H9 (cell line): ENCODE measurements at places on chromosomes 2 and 18. TPM values are rescaled to one million over a fixed set of nuclear protein-coding genes. Genes with fewer than 3 reads are reported as not detected.

DNA sequence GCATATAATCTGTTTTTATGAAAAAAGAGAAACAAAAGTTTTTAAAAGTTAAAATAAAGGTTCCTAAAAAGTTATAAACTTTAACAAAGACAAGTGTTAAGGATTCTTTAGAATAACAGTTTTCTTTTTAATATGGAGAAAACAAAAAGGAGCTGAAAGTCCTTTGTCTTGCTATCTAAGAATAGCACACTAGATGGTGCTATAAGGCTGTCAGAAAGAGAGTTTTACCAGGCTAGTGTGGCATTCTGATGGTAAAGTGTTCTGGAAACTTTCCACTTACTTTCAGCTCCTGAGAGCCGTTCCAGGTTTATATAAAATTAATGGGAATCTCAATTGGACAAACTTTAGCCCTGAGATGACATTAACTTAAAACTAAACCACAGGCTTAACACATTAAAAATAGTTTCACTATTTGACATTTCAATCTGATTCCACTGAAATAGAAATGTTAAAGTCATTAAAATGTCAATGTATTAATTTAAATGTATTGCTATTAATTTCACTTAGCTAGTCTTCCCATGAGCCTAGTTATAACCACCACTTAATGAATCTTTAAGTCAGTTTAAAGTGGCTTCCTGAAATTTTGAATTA, 3.7 kb downstream of the FBXO48 start:
- no peak overlapping the region for H3K4me3 ChIP-seq
- no peaks in the 10 kb centered on the region for H3K4me1 ChIP-seq

VIT gene
- 0.15 TPM in 1 of 2 replicates, not detected in the other for total RNA-seq

- peaks cover 1% of the 10 kb centered on the region; the same call in 1 of the 2 replicates for H3K36me3 ChIP-seq
- DNase-seq, result peak; percentile 49
- H3K4me3 ChIP-seq, result no peak overlapping the region
- no peaks in the 10 kb centered on the region for H3K27me3 ChIP-seq
- H3K27ac ChIP-seq, result no peak overlapping the region
Measured at GRCh38 chr2:120177001-120177621, 46.1 kb downstream of the TMEM185B start.

DNA sequence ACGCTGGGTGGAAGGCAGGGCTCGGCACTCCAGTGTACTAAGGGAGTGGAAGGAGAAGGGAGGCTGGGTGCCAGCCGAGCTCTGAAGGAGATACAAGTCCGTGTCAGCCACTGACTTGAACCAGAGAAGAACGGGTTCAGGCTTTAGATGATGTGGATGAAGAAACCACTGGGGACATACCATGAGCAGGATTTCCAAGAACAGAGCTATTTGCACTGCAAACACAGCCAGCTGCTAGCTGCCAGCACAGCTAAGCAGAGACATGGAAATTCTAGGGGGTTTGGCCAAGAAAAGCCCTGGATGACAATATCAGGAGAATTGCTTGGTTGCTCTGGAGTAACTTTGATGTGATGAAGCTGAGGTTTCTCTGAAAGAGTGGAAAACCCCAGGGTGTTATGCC, 5.2 kb downstream of the CD207 start:
- H3K4me3 ChIP-seq, result no peak overlapping the region
- no peaks in the 10 kb centered on the region for H3K36me3 ChIP-seq
- H3K4me1 ChIP-seq, result peaks cover 2% of the 10 kb centered on the region; the same call in 1 of the 2 replicates
- H3K27ac ChIP-seq, result no peak overlapping the region

GRCh38 chr18:22210311-22210754, 40.9 kb downstream of the GATA6 start:
- no peaks in the 10 kb centered on the region for H3K27me3 ChIP-seq
- DNase-seq, result no peak
- no peaks in the 10 kb centered on the region for H3K36me3 ChIP-seq
- no peak overlapping the region for H3K4me3 ChIP-seq
- H3K4me1 ChIP-seq, result no peaks in the 10 kb centered on the region

GRCh38 chr2:181675254-181675653, 5.1 kb downstream of the NEUROD1 start:
- peaks cover 28% of the 10 kb centered on the region for H3K27me3 ChIP-seq
- DNase-seq, result no peak
- H3K4me1 ChIP-seq, result 0 out of 2 replicates have a peak, but pooled peaks cover 2% of the 10 kb centered on the region
- no peak overlapping the region for H3K4me3 ChIP-seq
- no peak overlapping the region for H3K27ac ChIP-seq

ONECUT2 gene
- 0.48 and 0.72 TPM in 2 replicates for total RNA-seq

IL1A gene
- 0.35 and 0.39 TPM in 2 replicates for total RNA-seq

REEP1 gene
- total RNA-seq, result 0.66 and 1.3 TPM in 2 replicates

TMEM169 gene
- total RNA-seq, result 0.97 and 1.0 TPM in 2 replicates

GRCh38 chr2:50408053-50408452, 623.9 kb downstream of the NRXN1 start:
- H3K4me1 ChIP-seq, result no peaks in the 10 kb centered on the region
- H3K36me3 ChIP-seq, result peaks cover 5% of the 10 kb centered on the region; the same call in 1 of the 2 replicates
- no peaks in the 10 kb centered on the region for H3K27me3 ChIP-seq
- DNase-seq, result no peak

GCA gene
- 31.0 and 32.9 TPM in 2 replicates for total RNA-seq

DES gene
- total RNA-seq, result 3.0 and 4.6 TPM in 2 replicates

DNA sequence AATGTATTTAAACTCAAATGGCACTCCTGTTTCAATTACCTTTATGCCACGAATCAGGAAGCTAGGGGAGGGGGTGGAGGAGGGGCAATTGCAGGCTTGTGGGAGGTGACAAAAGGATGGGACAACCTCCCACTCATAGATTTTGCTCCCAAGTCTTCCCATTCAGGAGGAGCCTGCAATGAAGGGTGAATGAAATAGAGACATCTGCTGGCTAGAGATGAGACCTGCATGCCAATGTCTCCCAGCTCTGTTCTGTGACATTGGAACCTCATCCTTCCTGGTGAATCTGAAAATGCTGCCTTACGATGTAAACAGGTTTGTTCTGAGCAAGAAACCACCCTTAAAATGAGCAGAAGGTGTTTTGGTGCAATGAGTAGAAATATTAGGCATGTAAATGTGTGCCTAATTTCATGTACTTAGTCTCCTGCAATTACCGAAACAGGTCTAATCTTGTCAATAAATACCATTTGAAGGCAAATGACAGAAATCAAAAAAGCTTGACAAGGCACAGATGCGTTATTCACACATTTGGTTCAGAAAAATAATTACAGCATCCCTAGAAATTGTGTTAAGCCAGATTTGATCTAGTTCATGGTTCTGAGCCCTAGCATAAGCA, 2.7 kb upstream of the PID1 start:
- DNase-seq, result peak; percentile 89
- no peaks in the 10 kb centered on the region; the same call in 1 of the 2 replicates for H3K27me3 ChIP-seq
- no peaks in the 10 kb centered on the region for H3K4me1 ChIP-seq

GRP gene
- total RNA-seq, result not detected in 2 replicates

GRCh38 chr18:78213361-78213994, 766.1 kb upstream of the SALL3 start:
- H3K4me3 ChIP-seq, result no peak overlapping the region
- H3K27me3 ChIP-seq, result no peaks in the 10 kb centered on the region
- no peaks in the 10 kb centered on the region for H3K4me1 ChIP-seq
- no peaks in the 10 kb centered on the region for H3K36me3 ChIP-seq
- no peak for DNase-seq
- H3K27ac ChIP-seq, result no peak overlapping the region

- H3K27ac ChIP-seq, result no peak overlapping the region
- peaks cover 11% of the 10 kb centered on the region for H3K36me3 ChIP-seq
- peaks cover 9% of the 10 kb centered on the region; the same call in 1 of the 2 replicates for H3K4me1 ChIP-seq
- H3K27me3 ChIP-seq, result no peaks in the 10 kb centered on the region
- H3K4me3 ChIP-seq, result no peak overlapping the region
- no peak for DNase-seq
Measured at GRCh38 chr2:240846873-240847595, 21.6 kb upstream of the AGXT start.

CLEC4F gene
- not detected in 2 replicates for total RNA-seq

HPCAL1 gene
- total RNA-seq, result 4.7 and 5.9 TPM in 2 replicates

ABCG8 gene
- total RNA-seq, result not detected in 2 replicates

DNA sequence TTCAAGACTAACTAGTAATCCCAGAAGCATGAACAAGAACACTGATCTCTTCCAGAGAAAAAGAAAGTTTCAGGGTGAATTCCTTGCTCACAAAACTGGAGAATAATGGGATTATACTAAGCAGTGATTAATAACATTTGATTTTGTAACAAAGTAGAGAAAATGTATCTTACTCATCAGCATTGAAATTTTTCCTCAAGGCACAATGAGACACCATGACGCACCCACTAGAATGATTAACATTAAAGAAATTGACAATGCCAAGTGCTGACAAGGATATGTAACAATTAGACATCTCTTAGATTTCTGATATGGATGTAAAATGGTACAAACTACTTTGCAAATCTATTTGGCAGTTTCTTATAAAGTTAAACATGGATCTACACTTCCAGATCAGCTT, 101.1 kb upstream of the EPHA4 start:
- H3K4me3 ChIP-seq, result no peak overlapping the region
- H3K4me1 ChIP-seq, result peaks cover 14% of the 10 kb centered on the region
- H3K27me3 ChIP-seq, result no peaks in the 10 kb centered on the region

DIPK1C gene
- not detected in 2 replicates for total RNA-seq

- H3K27ac ChIP-seq, result no peak overlapping the region
- H3K36me3 ChIP-seq, result no peaks in the 10 kb centered on the region
- no peak overlapping the region for H3K4me3 ChIP-seq
- no peaks in the 10 kb centered on the region for H3K4me1 ChIP-seq
- no peak for DNase-seq
- H3K27me3 ChIP-seq, result no peaks in the 10 kb centered on the region
Measured at GRCh38 chr2:196480653-196481323, 158.7 kb upstream of the CCDC150 start.

- H3K36me3 ChIP-seq, result peaks cover 4% of the 10 kb centered on the region; the same call in 1 of the 3 replicates
- DNase-seq, result no peak
- H3K27me3 ChIP-seq, result no peaks in the 10 kb centered on the region
- H3K4me3 ChIP-seq, result no peak overlapping the region
- no peak overlapping the region for H3K27ac ChIP-seq
Measured at GRCh38 chr2:23904692-23905091, 22.2 kb downstream of the ATAD2B start.

DNA sequence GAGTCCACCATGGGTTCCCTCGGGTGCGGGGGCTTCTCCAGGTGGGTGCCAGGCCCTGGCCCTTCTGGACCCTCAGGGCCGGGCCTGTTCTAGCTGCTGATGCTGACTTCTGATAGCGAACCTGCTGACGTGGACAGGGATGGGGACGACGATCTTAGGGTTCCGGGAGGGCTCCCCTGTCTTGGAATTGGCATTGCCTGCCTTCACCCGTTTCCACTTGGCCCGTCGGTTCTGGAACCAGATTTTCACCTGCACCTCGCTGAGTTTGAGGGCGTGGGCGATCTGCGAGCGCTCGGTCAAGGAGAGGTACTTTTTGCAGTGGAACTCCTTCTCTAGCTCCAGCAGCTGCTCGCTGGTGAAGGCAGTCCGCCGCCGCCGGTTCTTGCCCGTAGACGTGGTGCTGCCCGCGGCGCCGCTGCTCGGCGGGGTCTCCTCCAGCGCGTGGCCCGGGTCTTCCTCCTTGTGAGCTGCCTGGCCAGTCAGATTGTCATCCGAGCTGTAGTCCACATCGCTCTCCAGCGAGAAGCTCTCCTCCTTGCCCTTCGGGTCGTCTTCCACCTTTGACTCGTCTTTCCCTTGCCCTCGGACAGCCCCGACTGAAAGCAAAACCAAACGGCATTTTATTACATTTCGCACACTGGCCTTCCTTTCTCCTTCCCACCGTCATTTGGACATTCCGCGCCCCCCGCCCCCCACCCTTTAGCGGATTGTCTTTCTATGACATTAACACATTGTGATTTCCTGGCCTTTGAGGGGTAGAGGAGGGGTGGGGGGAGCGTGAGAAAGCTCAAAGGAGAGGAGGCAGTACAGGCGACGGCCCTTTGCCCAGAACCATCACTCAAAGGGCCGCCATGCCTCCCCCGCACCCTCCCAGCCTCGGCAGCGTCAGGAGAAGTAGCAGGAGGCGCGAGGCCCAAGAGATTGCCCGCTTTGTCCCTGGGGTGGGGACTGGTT, 2.1 kb downstream of the GBX2 start:
- no peak overlapping the region for H3K27ac ChIP-seq
- peaks cover 7% of the 10 kb centered on the region for H3K4me1 ChIP-seq
- H3K4me3 ChIP-seq, result peak overlapping the region; percentile 5
- peak; percentile 65 for DNase-seq

ALPP gene
- total RNA-seq, result 0.15 and 0.20 TPM in 2 replicates

- no peaks in the 10 kb centered on the region for H3K4me1 ChIP-seq
- H3K27ac ChIP-seq, result no peak overlapping the region
- H3K4me3 ChIP-seq, result no peak overlapping the region
- no peak for DNase-seq
- no peaks in the 10 kb centered on the region for H3K27me3 ChIP-seq
- H3K36me3 ChIP-seq, result no peaks in the 10 kb centered on the region
Measured at GRCh38 chr18:30004965-30005364, 1037.6 kb downstream of the DSC3 start.

DNA sequence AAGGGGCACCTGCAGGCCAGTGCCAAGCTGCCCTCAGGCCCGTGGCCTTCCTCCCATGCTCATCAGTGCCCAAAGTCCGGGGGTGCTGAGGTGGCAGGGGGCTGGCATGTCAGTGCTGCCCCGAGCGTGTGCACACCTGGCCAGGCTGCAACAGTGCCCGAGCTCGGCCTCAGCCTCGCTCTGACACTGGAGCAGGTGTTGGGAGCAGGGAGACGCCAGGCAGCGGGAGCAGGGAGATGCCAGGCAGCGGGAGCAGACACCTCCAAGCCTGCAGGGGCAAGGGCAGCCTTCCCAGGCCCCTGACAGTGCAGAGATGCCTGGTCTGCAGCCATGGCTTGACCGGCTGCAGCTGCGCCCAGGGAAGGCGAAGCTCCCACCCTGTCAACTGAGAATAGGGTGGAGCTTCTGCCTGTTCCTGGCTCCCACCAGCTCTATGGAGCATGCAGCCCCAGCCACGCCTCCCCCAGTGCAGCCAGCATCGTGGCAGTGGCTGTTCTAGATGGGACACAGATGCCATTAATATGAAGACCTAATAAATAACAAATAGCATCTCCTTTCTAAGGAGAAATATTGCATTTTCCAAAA, 82.4 kb downstream of the DTNB start:
- H3K27me3 ChIP-seq, result no peaks in the 10 kb centered on the region
- H3K4me1 ChIP-seq, result peaks cover 6% of the 10 kb centered on the region; the same call in 1 of the 2 replicates
- no peak overlapping the region for H3K4me3 ChIP-seq
- no peaks in the 10 kb centered on the region for H3K36me3 ChIP-seq
- DNase-seq, result peak; percentile 39

- H3K4me1 ChIP-seq, result no peaks in the 10 kb centered on the region
- H3K36me3 ChIP-seq, result no peaks in the 10 kb centered on the region
- no peaks in the 10 kb centered on the region for H3K27me3 ChIP-seq
- no peak overlapping the region for H3K27ac ChIP-seq
- H3K4me3 ChIP-seq, result no peak overlapping the region
Measured at GRCh38 chr2:152846697-152847470, 128.5 kb downstream of the ARL6IP6 start.

DNA sequence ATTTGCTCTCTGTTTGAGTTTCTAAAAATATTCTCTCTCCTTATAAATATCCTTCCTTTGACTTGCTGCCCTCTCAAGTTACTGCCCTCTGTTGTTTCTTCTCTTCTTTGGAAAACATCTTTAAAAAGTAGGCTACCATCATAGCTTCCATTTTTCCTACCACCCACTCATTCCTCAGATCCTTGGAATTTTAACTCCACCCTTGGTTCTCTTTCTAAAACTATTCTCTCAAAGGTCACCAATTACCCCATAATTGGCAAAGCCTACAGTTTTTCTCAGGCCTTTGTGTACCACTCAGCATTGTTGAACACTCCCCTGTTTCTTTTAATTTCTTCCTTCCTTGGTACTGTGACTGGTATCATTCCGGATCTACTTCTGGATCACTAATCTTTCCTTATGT, 43.0 kb upstream of the ITGAV start:
- no peaks in the 10 kb centered on the region for H3K36me3 ChIP-seq
- peaks cover 5% of the 10 kb centered on the region; the same call in 1 of the 2 replicates for H3K4me1 ChIP-seq
- no peak overlapping the region for H3K27ac ChIP-seq
- no peak overlapping the region for H3K4me3 ChIP-seq
- DNase-seq, result no peak
